Cardiac muscle cell (in vitro differentiated cells and primary cell): ENCODE measurements at places on chromosomes 2 and 18.

DNA sequence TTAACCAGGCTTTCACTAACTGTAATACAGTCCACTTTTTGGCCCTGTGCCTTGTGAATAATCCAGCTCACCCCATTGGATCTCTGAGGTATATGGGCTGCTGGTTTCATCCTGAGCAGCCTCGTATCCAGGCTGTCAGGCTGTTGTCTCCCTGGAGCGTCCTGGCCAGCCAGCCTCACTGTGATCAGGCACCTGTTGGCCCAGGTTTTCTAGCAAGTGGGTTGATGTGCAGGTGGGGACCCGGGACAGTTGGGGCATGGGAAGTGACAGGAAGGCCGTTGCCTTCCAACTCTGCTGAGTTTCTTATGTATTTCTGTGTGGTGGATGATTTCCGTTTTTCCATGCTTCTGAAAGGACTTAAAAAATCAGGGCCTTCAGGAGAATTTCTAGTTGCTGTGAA, 132.4 kb downstream of the ACOXL start:
- DNase-seq = no peak

DNA sequence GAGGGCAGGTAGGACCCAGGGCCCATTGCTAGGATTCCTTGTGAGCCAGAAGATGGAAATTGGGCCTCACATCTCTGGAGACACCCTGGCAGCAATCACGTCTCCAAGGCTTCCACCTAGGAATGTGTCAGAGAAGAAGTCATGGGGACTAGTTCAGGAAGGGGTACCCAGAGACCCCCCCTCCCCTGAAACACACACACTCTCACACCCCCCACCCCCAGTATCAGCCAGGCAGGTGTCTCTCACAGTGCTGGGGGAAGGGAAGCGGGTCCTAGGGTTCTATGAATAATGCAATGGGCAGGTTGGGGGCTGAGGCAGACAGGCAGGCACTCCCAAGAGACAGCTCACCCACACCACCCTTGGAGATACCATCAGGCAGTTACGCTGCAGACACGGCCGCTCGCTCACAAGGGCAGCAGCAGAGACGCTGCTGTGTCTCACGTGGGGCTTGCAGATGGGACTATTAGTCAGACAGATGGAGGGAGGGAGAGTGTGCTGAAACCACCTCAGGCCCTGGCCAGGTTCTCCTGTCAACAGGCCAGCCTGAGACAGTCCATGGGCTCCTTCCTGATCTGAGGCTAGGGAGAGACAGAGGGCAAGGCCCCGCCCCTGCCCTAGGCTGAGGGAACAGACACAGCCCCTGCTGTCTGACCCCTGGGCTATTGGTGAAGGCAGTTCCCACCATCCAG, 134.6 kb downstream of the CYP26B1 start:
- peak; percentile 18 for DNase-seq

DNA sequence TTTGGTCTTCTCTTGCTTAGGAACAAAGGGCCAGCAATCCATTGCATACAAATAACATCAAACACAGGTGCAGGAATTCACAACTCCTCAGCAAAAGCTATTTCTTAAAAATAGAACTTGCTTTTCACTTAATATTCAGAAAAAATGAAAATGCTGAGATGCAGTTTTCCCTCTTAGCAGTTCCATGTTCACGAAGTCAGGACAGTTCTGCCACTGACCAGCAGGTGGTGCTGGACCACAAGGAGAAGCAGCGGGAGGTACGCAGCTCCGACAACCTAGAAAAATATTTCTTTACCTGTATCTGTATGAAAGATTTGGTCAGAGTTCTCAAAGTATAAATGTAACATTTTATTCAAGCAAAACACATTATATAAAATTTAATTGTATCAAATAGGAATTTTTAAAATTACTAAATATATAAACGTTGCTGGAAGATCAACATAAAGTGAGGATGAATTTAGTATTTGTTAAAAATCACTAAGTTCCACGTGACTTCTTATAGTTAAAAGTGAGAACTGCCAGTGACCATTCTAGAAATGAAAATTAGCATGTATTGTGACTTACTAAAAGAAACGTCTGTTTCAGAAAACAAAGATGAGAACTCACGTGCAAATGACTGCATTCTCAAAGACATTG, 48.8 kb downstream of the ADNP2 start:
- peak; percentile 81 for DNase-seq

GRCh38 chr18:25467226-25467987, 115.4 kb upstream of the ZNF521 start:
- peak; percentile 5 for DNase-seq

- DNase-seq = no peak
Measured at GRCh38 chr2:73037947-73038585, 33.4 kb downstream of the SFXN5 start.

- no peak for DNase-seq
Measured at GRCh38 chr2:213159768-213160167, 8.4 kb upstream of the IKZF2 start.

DNA sequence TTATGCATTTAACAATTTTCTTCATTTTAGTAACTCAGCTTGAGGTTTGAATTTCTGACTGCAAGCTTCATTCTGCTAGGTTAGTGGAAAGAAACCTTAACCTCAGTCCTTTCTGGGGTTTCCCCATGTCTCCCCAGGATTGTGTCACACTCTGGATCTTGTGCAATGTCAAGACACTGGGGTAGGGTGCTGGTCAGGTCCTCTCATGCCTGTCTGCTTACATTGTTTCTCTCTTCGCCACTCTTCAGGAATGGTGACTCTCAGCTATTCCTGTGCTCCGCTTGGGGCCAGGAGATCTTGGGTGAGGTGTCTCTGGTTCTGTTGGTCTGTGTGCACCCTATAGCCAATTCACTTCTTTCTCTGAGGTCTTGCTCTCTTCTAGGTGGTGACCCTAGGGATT, 23.9 kb downstream of the CTLA4 start:
- DNase-seq = peak; percentile 19

DNA sequence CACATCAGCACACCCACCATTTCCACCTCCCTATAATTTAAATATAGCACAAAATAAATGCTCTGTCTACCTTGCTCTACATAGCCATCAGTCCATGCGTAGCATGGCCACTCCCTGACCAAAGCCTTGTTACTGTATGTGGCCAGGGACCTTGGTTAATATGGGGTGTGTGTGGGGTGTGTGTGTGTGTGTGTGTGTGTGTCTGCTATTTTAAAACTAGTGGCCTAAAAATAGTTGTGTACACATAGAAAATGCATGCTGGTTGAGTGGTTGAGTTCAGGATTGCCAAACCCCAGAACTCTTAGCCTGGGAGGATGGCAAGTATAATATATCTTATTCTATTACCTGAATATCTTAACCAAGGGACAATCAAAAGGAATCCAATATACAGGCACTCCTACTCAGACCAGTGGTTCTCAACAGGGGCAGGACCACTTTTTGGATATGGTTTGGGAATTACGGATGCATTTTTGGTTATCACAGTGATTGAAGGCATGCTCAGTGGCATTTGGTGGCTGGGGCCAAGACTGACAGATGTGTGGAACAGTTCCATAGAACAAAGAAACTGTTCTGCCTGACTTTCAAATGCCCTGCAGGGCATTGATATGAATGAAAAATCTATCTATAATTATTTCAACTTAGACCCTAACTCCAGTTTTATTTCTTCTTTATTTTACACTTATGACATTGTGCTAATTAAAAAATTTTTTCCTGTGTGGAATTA, 72.3 kb upstream of the PSME4 start:
- DNase-seq = no peak

GRCh38 chr2:177767768-177768167, 304.8 kb downstream of the PDE11A start:
- no peak for DNase-seq

DNA sequence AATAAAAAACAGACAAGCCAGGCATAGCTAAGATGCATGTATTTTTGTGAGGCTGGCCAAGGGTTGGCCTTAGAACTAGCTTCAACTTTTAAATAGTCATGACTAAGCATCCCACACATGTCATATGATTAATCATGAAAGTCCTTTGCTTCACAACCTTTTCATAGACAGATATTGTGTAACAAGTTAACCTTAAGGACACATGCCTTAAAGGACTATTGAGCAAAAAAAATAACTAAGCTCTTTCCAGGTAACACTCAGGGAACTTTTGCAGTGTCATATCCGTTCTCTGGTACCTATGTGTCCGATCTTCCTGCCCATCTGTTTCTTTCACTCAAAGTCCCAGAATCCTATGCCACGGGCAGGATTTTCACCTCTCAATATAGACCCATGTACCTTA, 498.4 kb downstream of the STK39 start:
- no peak for DNase-seq

GRCh38 chr18:48931680-48932461, 18.9 kb downstream of the SMAD7 start:
- no peak for DNase-seq

DNA sequence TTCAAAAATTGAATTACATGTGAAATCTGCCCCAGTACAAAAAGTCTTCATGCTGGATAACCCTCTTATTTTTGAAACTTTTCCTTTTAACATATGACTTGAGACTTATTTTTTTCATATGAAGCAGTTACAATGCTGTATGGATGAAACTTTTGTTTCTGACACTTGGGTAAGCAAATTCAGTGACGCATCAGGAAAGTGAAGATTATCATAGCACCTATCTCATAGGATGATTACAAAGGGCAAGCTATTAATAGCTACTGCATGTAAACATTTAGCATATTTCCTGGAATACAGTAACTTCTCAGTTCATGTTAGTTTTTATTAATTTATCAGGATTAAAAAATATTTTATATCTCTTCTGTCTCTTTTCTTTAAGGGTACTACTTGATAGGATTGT, 1109.2 kb downstream of the LRP1B start:
- DNase-seq = no peak

- DNase-seq = no peak
Measured at GRCh38 chr2:136281281-136282114, 163.5 kb upstream of the CXCR4 start.

DNA sequence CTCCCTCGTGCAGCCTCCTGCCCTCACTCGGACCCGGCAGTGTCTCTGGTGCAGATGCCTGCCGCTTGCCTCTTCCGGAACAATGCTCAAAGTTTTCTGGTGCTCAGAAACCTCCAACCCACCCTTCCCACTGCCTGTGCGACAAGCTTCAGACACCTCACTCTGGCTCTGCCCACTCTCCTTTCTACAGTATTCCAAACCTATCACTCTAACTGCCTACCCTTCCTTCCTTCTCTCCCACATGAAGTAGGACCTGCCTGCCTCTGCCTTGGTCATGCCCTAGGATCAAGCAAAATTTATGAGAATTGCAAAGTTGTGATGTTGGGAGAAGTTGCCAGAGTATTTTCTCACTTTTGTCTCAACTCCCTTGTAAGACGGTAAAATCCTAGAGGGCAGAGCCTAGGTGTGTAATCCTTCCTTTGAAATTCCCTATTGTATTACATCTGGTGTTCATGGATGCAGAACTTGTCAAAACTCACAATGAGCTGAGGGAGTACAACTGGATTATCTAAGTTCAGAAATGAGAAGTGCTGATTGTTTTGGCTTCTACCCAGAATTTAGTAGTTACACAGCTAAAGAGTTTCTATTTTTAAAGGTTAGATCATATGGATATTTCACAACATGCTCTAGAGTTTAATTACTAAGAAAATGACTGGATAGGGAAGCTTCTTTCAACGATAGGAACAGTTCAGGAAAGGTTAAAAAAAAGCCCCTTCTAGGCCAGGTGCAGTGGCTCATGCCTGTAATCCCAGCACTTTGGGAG, 7.2 kb downstream of the NPC1 start:
- DNase-seq = peak; percentile 65

DNA sequence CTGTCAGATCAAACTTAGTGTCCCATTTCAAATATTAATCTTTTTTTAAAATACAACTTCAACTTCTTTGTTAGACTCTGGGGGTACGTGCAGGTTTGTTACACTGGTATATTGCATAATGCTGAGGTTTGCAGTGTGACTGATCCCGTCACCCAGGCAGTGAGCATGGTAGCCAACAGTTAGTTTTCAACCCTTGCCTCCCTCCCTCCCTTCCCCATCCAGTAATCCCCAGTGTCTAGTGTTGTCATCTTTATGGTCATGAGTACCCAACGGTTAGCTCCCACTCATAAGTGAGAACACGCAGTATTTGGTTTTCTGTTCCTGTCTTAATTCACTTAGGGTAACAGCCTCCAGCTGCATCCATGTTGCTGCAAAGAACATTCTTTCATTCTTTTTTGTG, 23.9 kb downstream of the NOL10 start:
- no peak for DNase-seq
